ENCODE measurements at places on chromosomes 6 and 20.
A peak's percentile ranks its signal among the peaks of the same experiment; 100 is the strongest.

GRCh38 chr6:136964398-136964797, 42.3 kb downstream of the SLC35D3 start:
- H3K4me1 ChIP-seq: no peaks in the 10 kb centered on the region
- H3K27me3 ChIP-seq: no peaks in the 10 kb centered on the region
- no peak overlapping the region for H3K27ac ChIP-seq

DNA sequence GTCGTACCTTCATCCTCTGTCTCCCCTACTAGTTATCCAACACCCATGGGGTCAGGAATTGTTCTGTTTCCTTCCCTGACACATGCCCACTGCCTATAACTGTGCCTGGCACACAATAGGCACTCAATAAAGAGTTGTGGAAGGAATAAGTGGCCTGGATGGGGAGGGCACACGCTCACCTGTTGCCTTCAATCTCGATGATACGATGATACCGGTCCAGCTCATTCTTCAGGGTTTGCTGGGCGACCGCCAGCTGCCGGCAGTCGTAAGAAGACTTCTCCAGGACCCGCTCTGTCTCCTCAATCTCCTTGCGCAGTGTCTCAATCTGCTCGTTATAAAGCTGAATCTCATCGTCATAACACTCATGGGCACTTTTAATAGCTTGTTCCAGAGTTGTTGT, 32.5 kb downstream of the BFSP1 start:
- no peak overlapping the region for H3K4me3 ChIP-seq
- H3K27ac ChIP-seq: no peak overlapping the region
- no peaks in the 10 kb centered on the region for H3K27me3 ChIP-seq
- no peaks in the 10 kb centered on the region for H3K36me3 ChIP-seq
- DNase-seq: no peak

- no peaks in the 10 kb centered on the region for H3K27me3 ChIP-seq
- H3K4me1 ChIP-seq: peaks cover 6% of the 10 kb centered on the region
- peak overlapping the region; percentile 81 for H3K4me3 ChIP-seq
- H3K36me3 ChIP-seq: no peaks in the 10 kb centered on the region
Measured at GRCh38 chr6:111607279-111607678, 1.6 kb upstream of the TRAF3IP2 start.

DNA sequence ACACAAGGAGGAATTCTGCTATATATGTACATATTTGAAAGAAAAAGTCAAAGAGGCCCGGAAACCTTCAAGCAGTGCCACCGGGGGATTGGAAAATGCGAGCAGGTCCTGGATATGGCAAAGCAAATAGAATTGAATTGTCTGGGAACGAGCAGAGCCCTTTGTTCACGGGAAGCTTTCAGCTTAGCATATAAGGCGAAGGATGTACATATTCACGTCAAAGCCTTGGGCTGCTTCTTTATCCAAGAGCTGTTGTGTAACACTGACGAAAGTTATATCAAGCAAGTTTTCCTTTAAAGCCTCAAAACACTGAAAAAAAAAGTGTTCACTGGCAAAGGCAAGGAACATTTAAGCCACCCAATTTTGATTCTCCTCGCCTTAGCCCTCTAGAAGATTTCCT, 171.0 kb downstream of the GPX5 start:
- no peaks in the 10 kb centered on the region for H3K27me3 ChIP-seq
- no peaks in the 10 kb centered on the region for H3K4me1 ChIP-seq
- no peak for DNase-seq
- no peak overlapping the region for H3K27ac ChIP-seq
- no peak overlapping the region for H3K4me3 ChIP-seq

- no peak for DNase-seq
- H3K4me3 ChIP-seq: peak overlapping the region; percentile 57
- no peaks in the 10 kb centered on the region for H3K27me3 ChIP-seq
- no peaks in the 10 kb centered on the region for H3K36me3 ChIP-seq
Measured at GRCh38 chr6:84772428-84773132, 8.2 kb upstream of the TBX18 start.

GRCh38 chr20:13017883-13018535, 9.2 kb downstream of the SPTLC3 start:
- H3K4me3 ChIP-seq: no peak overlapping the region
- no peak for DNase-seq
- H3K36me3 ChIP-seq: no peaks in the 10 kb centered on the region

DNA sequence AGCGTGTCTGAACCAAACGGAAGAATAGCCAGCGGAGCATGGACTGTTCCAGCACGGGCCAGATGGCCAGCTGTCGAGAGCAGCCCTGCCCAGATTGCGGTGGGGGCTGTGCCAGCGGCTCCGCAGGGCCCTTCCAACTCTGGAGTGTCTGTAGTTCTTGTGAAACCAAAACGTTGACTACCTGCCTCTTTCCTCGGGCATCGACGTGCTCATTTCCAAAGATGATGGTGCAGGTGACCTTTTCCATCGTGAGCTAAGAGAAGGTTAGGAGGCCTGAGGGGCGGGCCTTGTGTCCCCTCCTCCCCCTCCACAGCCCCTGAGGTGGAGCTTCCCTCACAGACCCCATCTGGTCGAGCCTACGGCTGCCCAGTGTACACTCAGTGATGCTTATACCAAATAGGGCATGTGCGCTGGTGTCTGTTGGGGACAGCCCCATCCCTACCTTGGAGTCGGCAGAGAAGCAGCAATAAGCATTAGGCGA, 12.9 kb upstream of the C20orf144 start:
- no peaks in the 10 kb centered on the region for H3K27me3 ChIP-seq
- no peak overlapping the region for H3K4me3 ChIP-seq
- H3K4me1 ChIP-seq: peaks cover 25% of the 10 kb centered on the region
- no peaks in the 10 kb centered on the region for H3K36me3 ChIP-seq
